Colonic mucosa (tissue), 4 donors: ENCODE measurements at places on chromosomes 2 and 18. TPM values are rescaled to one million over a fixed set of nuclear protein-coding genes. Genes with fewer than 3 reads are reported as not detected.
A peak's percentile ranks its signal among the peaks of the same experiment; 100 is the strongest.

The GPAT2 gene
- 2.4 TPM for total RNA-seq

The TMEM169 gene
- 0.21 TPM for total RNA-seq

DNA sequence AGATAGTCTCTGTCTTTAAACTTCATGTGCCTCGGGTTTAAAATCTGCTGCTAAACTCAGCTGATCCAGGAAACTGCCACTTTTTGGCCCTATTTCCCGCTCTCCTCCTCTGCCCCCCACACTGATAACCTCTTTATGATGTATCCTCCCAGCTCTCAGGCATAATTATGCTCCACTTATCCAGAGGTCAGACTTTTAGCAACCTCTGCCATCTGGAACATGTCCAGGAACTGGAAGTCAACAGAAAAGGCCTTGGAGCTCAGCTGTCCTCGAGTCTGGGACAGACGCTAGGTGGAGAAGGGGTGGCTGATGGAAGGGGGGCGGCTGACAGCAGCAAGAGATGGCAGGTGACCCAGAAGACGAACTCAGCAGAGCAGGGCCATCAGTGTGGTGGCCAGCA is 41.2 kb downstream of the ASAP2 start:
- H3K27ac ChIP-seq, result peak overlapping the region; percentile 76
- H3K36me3 ChIP-seq, result no peaks in the 10 kb centered on the region
- DNase-seq, result peak; percentile 80

- no peaks in the 10 kb centered on the region for H3K27me3 ChIP-seq
- no peak for DNase-seq
- H3K36me3 ChIP-seq, result no peaks in the 10 kb centered on the region
- H3K4me3 ChIP-seq, result no peak overlapping the region
- H3K27ac ChIP-seq, result no peak overlapping the region
Observed at GRCh38 chr2:239118264-239118663, 270.4 kb downstream of the TWIST2 start.

DNA sequence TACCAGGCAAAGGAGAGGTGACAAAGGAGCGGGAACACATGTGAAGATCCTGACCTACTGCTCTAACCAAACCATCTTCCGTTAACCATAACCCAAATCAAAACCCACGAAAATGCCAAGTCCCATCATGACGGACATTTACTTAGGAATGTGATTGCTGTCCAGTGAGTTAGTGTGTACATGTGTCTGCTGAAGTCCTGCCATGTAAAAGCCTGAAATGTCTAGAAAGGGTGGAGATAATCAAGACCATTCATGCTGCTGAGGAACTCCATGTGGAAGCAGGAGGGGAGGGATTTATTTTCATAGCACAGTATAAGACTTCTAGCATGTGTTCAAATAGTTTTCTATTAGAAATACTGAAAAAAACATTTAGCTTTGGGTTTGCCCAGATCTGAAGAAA is 137.0 kb upstream of the BOD1L2 start:
- DNase-seq, result no peak
- H3K4me3 ChIP-seq, result no peak overlapping the region
- no peaks in the 10 kb centered on the region for H3K27me3 ChIP-seq
- no peak overlapping the region for H3K27ac ChIP-seq
- no peaks in the 10 kb centered on the region for H3K36me3 ChIP-seq
- peaks cover 5% of the 10 kb centered on the region for H3K4me1 ChIP-seq

DNA sequence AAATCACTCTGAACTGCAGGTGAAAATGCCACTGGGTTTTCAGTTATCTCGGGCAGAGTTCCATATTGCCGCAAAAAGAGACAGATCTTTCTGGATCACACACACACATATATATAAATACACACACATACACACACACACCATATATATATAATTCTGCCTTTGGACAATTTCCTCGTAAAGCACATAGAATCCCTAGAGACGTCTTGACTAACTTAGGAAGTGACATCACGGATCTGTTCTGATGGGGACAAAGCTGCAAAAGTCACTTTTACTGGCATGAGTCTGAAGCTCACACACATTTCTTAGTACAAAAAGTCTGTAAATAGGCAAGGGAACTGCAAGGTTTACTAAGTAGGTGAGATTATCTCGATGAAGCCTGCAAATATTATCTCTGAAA is 28.6 kb upstream of the MBOAT2 start:
- H3K36me3 ChIP-seq, result no peaks in the 10 kb centered on the region
- H3K4me3 ChIP-seq, result no peak overlapping the region
- no peak overlapping the region for H3K27ac ChIP-seq
- H3K4me1 ChIP-seq, result no peaks in the 10 kb centered on the region
- no peak for DNase-seq
- H3K27me3 ChIP-seq, result no peaks in the 10 kb centered on the region

DNA sequence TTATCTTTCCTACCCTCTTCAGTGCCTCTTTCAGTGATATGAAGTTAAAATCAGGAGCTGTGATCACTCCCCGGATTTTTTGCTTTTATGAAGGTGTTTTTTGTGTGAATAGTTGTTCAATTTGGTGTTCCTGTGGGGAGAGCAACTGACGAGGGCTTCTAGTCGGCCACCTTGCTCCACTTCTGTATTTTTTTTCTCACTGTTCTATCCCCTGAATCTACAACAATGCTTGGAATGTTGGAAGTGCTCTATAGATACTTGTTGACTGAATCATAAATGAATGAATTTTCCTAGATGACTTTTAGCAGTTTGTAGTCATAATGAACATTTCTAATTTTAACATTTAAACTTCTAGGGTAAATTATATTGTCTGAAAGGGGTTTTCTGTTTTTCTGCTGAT is 247.3 kb downstream of the ZNF385B start:
- H3K27me3 ChIP-seq, result no peaks in the 10 kb centered on the region
- H3K27ac ChIP-seq, result no peak overlapping the region
- no peak for DNase-seq
- no peaks in the 10 kb centered on the region for H3K36me3 ChIP-seq
- no peaks in the 10 kb centered on the region for H3K4me1 ChIP-seq
